ENCODE measurements at places on chromosomes 1 and 21.

GRCh38 chr1:15151871-15152270 lies 1.7 kb upstream of the TMEM51 start:
- no peak for DNase-seq

- DNase-seq, result no peak
These were observed 12.4 kb downstream of the TFF3 start for GRCh38 chr21:42302794-42303193.

DNA sequence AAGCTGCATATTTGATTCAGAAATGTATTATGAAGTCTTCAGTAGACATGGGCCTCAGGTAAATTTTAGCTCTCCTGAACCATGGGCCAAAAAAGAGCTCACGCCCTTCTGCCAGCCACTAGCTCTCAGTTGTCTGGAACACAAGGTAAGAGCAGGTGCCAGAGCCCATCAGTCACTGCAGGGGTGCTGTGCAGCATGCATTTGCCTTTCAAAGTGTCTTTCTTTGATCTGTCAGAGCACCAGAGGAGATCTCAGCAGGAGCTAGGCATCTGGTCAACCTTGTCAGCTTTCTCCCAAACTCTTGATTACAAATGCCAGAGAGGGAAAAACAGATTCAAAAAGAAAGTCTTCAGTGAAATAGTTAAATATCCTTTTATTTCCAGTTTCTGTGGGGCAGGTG lies 332.3 kb downstream of the COL11A1 start:
- no peak for DNase-seq

- no peak for DNase-seq
These were observed 28.8 kb downstream of the CHD5 start for GRCh38 chr1:6151291-6151822.

DNA sequence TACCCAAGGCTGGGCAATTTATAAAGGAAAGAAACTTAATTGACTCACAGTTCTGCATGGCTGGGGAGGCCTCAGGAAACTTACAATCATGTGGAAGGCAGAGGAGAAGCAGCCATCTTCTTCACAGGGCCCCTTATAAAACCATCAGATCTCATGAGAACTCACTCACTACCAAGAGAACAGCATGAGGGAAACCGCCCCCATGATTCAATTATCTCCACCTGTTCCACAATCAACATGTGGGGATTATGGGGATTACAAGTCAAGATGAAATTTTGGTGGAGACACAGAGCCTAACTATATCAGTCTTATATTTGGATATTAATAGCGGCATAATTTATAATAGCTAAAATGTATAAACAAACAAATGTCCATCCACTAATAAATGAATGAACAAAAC lies 1123.7 kb upstream of the NCAM2 start:
- no peak for DNase-seq

DNA sequence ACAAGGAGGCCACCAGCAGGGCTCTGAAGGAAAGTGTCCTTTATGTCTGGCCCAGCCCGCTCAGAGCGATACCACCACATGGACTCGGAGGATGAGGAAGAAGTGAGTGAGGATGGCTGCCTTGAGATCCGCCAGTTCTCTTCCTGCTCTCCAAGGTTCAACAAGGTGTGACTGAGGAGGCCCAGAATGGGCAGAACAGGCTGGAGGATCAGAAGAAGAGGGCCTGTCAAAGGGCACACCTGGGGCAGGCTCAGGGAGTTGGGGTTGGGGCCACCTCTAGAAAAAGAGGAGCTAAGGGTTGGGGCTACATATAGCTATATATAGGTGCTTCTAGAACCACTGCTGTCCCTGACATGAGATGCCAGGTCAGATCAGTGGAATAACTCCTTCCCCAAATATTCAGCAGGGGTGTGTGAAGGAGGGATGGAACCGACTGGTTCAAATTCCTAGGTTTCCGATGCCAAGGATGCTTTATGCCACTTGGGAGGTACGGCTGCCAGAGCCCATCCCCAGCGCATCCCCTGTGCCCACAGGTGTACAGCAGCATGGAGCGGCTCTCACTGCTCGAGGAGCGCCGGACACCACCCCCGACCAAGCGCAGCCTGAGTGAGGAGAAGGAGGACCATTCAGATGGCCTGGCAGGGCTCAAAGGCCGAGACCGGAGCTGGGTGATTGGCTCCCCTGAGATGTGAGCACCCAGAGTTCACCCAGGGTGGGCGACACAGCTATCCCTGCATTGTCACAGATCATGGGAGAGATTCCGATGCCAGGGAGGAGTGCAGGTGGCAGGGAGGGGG lies 102.2 kb downstream of the PIK3R3 start:
- DNase-seq, result no peak

- no peak for DNase-seq
These were observed 5.2 kb upstream of the FTCD start for GRCh38 chr21:46160657-46160906.
